Stimulated activated CD4-positive, alpha-beta T cell treated with anti-CD3 and anti-CD28 coated beads, Interleukin-1b, Interleukin-23, amount 100 ng/mL, for 1 hour (primary cell): ENCODE measurements at places on chromosomes 6 and 20.

DNA sequence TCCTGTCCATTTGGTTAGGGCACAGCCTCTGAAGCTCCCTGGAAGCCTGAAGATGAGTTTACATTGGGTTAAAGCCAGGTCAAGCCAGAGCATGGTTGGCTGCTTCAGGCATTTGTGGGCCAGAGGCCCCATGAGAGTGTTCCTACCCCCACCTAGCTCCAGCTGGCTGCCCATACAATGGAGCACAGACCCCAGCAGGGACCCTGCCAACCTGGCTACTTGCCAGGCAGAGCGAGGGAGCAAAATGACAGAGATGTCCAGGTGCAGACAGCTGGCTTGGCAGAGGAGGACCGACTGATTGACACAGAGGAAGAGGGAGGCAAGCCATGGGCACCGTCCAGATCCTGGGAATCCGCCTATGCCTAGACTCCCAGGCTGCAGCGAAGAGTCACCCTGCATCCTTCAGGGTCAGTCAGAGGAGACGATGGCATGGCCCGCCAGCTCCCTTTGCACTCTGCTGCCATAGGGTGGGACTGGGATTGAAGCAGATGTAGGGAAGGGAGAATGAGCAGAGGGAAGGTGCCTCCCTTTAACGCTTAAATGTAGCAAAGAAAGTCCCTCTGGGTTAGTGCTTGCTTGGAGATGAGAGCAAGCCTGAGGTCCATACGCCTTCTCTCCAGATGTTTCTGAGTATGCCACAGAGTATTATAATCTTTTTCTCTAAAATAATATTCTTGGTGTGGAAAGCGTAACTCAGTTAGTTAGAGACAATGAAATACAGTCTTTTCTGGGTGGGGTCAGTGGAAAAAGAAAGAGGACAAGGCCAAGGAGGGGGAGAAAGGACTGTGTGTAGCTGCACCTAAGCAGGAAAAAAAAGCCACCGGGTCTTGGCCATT, 77.6 kb upstream of the FYN start:
- no peak for DNase-seq

GRCh38 chr20:54017846-54018245, 52.5 kb downstream of the BCAS1 start:
- no peak for DNase-seq

DNA sequence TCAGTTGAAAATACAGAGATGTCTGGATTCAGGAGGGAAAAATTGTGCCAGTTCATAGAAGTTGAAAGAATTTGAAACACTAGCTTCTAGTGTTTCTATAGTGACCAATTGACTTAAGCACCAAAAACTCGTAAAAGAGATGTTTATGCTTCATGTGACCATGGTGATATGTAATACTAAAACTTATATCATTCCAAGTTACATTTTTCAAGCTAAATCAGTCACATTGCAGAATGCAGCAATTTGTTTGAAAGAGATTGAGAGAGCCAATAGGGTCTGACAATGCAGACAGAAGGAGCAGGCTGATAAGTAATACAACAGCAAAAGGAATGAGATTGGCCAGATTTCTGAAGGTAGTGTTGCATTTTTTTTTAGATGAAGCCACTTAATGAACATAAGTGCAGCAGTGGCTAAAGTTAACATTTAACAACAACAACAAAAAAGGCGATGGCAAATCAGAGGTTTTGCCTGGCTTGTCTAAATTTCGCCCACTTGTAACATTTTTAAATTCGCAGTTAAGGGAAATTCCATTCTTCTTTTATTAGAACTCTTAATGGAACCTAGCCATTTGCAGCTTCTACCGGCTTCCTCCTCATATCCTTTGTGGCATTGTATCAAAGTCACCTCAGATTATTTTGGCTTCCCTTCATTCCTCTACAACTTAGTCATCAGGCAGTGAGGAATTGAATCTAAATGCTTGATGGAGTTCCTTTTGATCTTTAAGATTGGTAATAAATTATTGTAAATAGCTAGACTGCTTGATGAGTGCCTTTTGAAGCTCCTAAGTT, 484.0 kb upstream of the SOX4 start:
- no peak for DNase-seq

DNA sequence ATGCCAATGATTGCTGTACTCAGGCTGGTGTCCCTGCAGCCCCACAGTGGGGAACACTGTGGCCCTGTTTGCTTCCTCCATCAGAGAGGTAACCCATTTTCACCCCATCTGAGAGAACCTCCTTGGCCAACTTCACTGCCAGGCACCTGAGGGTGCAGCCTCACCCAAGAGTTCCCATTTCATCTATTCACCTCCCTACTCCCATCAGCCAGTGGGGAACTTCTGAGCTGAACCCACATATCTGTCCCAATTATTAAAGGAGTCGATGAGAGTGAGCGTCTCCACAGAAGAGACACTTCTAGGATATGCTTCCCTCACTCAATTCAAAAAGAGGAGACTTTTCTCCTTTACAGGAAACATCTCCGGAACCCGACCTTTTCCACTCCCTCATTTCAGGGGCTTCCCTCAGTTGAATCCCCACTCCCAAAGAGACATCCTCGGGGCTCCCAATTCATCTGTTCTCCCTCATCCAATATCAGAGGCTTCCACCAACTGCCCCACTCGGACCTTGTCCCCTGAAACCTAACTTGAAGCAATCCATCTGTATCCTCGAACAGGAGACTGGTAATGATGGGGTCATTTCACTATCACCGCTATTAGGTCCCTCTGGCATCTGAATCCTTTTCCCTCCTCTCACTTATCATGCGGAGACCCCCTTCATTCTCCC, 988 bp downstream of the UBE2V1 start:
- DNase-seq: no peak

- DNase-seq: no peak
Observed at GRCh38 chr6:1915226-1915625, 305.5 kb downstream of the FOXC1 start.

- DNase-seq: no peak
Observed at GRCh38 chr20:41342474-41343464, 2.1 kb downstream of the LPIN3 start.

- no peak for DNase-seq
Observed at GRCh38 chr20:39878809-39879208, 810.2 kb downstream of the MAFB start.

GRCh38 chr6:129621252-129621651, 88.7 kb downstream of the ARHGAP18 start:
- DNase-seq: no peak

DNA sequence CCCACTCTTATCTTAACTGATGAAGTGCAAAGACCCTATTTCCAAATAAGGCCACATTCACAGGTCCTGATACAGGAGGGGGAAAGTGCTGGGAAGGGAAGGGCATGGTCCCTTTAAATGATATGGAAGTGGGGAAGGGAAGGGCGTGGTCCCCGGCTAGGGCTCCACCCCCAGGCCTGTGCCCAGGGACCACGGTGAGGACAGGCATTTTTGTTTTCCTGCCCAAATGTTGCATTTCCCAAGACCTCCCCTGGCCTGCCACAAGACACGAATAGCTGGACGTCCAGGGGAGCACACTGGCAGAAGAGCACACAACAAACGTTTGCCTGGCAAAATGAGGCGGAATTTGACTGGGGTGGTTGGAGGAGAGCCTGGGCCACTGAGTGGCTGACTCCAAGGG, 16.1 kb upstream of the HFE start:
- DNase-seq: no peak

GRCh38 chr6:89284963-89285735, 29.9 kb downstream of the GABRR2 start:
- no peak for DNase-seq

DNA sequence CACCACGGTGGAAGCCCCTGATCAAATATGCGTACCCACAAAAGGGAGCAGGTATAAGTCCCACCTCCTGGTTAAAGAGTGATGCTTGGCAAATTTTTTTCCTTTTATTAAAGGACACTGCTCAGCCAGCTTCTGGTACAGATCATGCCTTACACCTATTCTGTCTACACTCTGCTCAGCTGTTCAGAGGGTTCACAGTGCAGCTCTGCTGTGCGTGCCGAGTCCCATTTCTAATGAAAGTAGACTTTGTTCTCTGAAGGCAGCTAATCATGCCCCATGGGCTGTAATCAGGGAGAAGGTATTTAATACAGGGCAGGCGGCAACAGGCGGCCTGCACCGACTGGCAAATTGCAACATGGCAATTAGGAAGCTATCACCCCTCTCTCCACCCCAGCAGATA, 16.3 kb downstream of the LRRC73 start:
- no peak for DNase-seq

DNA sequence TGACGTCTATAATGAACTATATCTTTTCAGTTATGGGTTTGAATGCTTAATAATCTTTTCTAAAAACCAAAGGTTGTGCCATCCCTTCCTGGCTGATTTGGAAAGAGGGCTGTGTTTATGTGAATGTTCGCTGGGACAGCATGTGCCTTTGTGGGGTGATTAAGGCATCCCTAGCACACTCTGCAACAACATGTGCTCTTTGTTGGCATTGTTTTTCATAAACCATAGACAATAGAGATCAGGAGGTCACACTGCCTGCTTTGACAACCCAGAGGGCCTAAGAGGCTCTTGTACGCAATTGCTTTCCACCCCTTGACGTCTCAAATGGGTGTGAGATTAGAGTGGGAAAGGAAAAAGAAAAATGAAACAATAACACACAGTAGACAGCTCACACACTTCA, 116.0 kb downstream of the LRRC1 start:
- no peak for DNase-seq

DNA sequence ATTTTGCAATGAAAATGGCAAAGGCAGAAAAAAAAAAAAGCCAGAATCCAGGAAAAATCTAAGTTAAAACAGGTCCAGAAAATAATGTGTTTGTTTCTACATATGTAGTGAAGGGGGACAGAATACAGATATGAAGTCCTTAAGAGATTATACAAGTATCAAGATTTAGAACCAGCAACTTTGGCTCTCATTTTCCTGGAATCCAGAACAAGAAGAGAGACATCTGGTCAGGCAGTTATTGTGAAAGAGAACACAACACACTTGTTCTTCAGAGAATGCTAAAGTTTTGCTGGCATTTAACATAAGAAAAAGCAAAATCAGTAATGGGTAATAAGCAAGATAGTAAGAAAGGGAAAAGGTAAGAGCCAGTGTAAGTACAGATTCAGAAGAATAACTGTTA, 21.1 kb downstream of the BAG2 start:
- DNase-seq: no peak

- DNase-seq: no peak
Observed at GRCh38 chr20:57792386-57793080, 82.7 kb upstream of the PMEPA1 start.

- no peak for DNase-seq
Observed at GRCh38 chr6:157187182-157188083, 135.9 kb downstream of the TMEM242 start.

DNA sequence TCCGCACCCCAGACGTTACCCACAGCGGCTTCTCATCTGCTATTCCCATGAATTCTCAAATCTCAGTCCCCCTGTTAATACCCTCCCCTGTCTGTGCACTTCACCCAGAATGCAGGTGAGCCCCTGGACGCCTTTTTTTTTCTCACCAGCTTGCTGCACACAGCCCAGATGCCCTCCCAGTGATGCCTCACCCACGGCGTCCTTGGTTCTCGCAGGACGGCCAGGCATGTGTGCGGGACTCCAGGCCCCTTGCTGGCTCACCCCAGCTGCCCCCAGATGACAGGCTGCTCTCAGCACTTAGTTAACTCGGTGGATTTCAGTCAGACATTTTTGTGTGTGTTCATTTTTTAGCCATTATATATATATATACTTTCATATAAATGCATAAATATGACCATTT, 25.4 kb upstream of the PI16 start:
- no peak for DNase-seq

GRCh38 chr6:114007516-114007915, 36.6 kb upstream of the HDAC2 start:
- DNase-seq: no peak

DNA sequence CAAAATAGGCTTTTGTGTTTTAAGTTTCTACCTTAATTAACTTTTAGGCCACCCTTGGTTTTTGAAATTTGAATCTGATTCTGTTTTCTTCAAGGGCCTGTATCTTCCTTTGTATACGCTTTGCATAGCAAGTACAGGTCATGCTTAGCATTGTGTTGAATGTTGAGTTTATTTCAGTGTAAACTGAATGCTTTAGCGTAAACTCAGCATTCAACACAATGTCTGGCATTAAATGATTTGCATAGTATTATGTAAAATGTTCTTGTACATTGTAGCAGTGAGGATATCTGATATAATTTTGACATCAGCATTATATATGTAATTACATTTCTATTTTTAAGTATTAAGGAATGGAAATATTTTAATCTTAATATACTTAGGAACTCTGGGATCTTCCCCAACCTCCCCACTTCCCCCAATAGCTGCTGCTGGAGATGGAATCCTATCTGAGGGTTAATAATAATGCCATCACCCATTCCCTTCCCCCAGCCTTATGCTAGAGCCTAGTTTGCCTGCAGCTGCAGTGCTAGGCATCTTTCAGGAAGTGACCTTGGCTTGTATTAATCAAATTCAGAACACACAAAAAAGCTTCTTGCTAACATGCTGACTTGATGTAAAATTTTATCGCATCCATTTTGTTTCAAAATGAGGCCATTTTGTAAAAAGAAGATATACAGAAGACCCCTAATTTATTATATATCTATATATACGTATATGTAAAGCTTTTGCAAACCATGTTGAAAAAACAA, 73.1 kb downstream of the NCOA3 start:
- DNase-seq: no peak

GRCh38 chr20:61935926-61936700, 129.6 kb downstream of the TAF4 start:
- no peak for DNase-seq

DNA sequence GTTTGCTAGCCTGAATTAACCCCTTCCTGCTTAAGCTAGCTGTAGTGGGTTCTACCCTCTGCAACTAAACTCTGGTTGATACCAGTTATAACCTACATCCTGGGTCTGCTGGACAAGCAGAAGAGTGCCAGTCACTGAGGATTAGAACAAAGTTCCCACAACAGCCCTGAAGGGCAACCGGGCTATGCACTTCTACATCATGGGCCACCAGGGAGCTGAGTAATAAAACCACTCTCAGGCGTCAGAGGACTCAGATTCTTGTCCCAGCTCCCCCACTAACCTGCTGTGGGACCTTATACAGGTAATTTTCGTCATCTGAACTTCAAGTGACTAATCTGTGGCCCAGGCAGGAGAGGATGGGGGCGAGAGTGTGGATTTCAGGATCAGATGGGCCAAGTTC, 56.8 kb downstream of the EYA2 start:
- DNase-seq: no peak

DNA sequence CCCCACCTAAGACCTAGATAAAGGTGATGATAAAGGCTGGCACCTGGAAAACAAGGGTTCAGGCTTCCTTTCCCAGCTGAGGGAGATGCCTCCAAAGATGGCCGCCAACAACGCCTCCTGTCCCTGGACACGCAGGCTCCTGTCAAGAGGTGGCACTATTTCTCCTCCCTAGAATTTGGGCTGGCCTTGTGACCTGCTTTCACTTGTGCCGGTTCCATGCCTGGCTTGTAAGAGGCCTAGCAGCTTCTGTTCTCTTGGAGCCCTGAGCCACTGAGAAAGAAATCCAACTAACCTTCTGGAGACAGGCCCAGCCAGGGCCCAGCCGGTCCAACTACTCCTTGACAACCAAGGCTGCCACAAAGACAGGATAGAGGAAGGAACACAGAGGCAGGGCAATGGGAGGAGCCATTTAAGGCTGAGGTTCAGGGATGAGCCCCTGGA, 60.2 kb upstream of the RALY start:
- DNase-seq: no peak
